Right hindlimb (tissue), 1 donor: ENCODE measurements at places on chromosomes 6 and 20.

GRCh38 chr6:137799950-137800568 lies 67.0 kb upstream of the TNFAIP3 start:
- DNase-seq: no peak

- DNase-seq: no peak
These were observed 26.8 kb downstream of the PAQR8 start for GRCh38 chr6:52388790-52389189.

DNA sequence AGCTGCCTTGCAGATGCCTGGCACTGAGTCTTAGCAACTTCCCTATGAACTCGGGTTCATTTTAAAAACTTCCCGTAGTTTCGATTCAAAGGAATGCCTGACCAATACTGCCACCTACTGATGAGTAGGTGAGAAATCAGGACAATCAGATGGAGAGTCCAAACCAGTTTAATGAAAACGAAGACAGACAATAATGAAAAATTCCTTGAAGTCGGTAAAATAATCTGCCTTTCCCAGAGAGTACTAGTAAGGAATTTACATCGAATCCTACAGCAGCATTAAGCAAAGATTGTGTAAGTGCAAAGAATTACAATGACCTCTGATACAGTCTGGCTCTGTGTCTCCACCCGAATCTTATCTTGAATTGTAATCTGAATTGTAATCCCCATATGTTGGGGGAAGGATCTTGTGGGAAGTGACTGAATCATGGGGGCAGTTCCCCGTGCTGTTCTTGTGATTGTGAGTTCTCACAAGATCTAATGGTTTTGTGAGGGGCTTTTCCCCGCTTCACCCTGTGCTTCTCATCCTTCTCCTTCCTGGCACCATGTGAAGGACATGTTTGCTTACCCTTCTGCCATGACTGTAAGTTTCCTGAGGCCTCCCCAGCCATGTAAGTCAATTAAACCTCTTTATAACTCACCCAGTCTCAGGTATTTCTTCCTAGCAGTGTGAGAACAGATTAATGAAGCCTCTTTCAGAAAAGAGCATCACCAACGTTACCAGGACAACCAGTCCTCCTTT lies 134.4 kb downstream of the ARHGAP18 start:
- no peak for DNase-seq

DNA sequence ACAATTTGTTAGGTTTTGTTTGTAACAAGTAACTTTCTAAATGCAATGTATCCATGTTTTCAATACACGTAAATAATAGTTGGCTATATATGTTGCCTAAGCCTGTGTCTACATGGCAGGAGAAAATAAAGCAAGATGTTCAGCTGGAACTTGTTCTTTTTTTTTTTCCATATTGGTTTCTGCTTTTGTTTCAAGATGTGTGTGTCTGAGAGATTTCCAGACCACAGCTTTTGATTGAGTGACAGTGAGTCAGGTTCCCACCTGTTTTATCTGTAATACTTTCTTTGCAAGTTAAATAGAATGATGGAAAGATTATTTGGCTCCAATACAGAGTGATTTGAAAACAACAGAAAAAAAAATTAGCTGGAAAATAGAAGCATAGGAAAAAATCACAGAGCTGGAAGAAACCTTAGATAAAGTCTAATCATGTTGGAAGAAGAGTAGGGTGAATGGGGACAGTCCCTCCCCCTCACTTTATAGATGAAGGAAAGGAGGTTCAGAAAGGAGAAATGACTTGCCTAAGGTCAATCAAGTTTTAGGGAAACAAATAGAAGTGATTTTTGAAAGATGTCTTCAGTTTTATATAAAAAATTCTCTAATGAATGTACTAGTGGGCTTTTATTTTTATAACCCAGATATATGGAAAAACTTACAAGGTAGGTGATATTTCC lies 150.9 kb upstream of the STMND1 start:
- DNase-seq: no peak

- DNase-seq: no peak
These were observed 81.6 kb downstream of the TMEM200A start for GRCh38 chr6:130447374-130447773.

DNA sequence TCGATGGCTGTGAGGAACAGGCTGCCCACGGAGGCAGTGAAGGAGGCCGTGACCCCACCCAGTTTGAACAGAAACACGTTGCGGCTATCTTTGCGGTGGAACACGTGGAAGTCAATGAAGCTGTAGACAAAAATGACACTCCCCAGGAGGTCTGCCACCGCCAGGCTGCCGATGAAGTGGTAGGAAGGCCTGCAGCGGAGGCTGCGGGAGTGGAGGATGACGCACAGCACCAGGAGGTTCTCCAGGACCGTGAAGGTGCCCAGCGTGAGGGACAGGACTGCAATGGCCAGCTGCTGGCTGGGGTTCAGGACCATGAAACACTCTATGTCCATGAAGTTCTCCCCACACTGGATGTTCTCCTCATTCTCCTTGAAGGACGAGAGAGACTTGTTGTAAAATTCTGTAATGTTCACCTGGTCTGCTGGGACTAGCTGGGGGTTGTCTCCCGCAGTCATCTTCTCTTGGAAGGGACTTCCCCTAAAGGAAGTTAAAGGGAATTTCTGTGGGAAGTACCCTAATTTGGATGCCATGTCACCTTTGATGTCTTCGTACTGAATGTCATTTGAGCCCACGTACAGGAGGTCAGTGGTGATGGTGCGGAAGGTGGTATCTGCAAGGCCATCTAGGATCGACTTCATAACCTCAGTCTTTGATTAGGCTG lies 21.4 kb downstream of the CNR1 start:
- DNase-seq: no peak

- DNase-seq: no peak
These were observed 2.9 kb downstream of the SALL4 start for GRCh38 chr20:51799401-51799860.

GRCh38 chr6:143179901-143180612 lies 119.4 kb downstream of the AIG1 start:
- no peak for DNase-seq

- DNase-seq: no peak
These were observed 178.2 kb downstream of the LRFN2 start for GRCh38 chr6:40408786-40409542.

GRCh38 chr20:23374441-23374840 lies 12.5 kb downstream of the GZF1 start:
- no peak for DNase-seq

DNA sequence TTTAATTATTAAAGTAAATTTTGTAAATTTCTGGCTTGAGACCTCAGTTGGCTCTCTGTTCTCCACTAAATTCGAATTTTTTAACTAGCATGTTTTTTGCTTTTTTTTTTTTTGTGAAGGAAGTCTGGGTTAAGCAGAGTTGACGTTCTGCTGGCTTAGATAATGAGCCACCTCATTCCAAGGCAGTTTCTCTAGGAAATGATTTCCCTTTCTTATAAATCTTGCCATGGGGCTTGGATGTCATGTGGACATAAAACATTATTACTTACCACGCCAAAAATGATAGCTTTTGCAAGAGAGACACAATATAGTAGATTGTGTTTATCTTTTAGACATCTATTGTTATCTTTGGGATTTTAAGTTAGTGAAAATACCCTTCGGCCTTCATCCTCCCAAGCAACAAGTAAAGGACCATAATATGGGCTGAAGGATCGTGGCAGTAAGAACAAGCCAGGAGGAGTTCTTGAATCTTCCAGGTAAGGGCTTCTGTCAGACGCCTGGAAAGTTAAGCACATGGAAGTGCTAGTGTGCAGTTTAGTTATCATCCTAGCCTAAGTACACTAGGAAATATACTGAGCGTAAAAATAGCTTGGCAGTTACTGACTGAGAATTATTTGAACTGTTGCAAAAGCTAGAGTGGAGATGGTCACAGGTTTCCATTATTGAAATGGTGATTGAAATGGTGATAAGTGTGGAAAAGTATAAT lies 30.7 kb downstream of the ADGRG6 start:
- DNase-seq: no peak

DNA sequence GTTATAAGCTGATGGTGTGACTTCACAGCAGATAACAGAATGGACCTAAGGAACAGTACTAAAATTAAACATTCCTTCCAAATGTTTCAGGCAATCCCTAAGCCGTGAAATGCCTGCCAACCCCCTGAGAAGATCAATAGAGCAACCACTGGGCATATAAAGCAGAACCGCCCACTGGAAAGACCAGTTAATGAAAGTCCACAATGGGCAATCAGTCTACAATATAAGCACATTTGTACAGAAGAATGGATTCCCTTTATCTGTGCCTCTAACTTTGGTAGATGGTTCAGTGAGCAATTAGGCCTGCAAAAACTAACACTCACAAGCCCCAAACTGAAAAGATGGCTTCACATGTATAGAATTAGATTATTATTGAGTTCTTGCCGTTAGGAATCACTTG lies 286.6 kb downstream of the UBE3D start:
- DNase-seq: no peak

DNA sequence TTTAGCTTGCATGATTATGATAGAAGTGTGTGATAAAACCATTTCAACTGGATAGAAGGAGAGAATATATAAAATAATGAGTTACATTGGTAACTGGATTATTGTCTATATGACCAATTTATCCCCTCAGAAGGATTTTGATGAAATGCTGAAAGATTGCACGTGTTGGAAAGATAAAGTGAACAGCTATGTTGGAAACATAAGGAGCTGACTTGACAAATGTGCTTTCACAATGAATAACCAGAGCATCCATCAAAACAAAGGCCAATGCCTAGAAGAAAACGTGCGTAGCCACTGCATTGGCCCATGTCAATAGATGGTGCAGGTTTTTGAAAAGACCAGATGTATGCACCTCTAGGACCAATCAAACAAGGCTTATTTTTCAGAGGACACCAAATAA lies 168.8 kb downstream of the TMEM200A start:
- no peak for DNase-seq

DNA sequence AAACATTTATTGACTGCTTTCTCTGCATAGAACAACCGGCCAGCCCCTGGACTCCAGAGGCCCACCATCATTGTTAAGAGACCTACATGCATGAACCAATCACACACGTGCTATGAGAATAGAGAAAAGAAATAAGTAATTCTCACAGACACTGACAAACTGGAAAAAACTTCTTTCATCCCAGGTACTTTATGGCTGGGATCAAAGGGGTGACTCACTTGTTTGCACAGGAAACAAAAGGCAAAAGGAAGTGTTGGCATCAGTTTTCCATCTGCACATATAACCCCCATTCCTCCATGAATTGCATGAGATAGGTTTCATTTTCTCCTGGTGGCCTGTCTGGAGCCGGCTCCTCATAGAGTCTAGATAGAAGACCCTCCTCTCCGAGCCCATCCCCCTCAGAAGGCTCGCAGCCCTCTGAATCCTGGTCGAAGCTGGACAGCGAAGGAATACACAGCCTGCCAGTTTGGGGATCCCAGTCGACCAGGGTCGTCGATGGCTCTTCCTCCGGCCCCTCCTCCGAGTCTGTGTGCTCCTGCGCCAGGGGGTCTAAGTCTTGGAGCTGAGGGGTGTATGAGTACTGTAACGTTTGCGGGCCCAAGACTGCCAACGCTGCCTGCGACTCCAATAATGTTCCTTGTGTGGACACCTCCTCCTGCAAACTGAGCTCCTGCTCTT lies 43.3 kb downstream of the IL20RA start:
- DNase-seq: no peak

- no peak for DNase-seq
These were observed 12.5 kb downstream of the ATRN start for GRCh38 chr20:3483309-3483708.

GRCh38 chr6:53822401-53823125 lies 27.8 kb downstream of the LRRC1 start:
- peak; percentile 71 for DNase-seq

GRCh38 chr20:11452326-11452725 lies 465.4 kb upstream of the BTBD3 start:
- DNase-seq: no peak

DNA sequence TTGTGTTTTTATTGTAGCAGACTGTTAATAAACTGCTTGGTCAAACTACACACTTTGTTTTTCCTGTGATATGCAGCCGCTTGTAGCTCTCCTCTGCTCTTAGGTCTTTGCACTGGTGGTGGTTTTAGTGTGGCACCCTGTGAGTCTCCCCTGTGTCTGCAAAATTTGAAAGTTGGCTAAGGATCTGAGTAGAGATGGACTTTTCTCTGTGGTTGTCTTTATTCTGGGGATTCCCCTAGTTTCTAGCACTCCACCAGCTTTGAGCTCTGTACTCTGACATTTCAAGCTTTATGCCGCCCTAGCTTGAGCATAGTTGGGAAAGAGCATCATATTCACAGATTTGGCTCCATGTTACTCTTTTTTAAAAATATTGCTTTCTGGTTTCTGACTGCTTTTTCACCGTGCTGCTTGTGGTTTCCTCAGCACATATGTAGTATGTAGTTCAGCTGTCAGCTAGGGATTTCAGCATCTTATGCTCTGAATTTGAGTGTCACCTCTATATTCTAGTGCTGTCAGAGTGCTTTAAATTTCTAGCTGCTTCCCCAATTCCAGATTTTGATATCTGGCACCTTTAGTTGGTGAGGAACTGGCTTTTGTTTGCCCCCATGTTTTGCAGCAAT lies 25.4 kb downstream of the CDYL start:
- DNase-seq: no peak

GRCh38 chr20:43942201-43942590 lies 27.5 kb downstream of the TOX2 start:
- no peak for DNase-seq

GRCh38 chr6:121510568-121511177 lies 75.2 kb downstream of the GJA1 start:
- DNase-seq: no peak

GRCh38 chr6:151276112-151276740 lies 36.5 kb downstream of the AKAP12 start:
- DNase-seq: no peak

GRCh38 chr6:55578537-55579363 lies at the start of gene HMGCLL1:
TSS of gene HMGCLL1 (minus strand) at chr6:55579192. CDS start at chr6:55579055, 137 bp downstream.
- peak; percentile 84 for DNase-seq

DNA sequence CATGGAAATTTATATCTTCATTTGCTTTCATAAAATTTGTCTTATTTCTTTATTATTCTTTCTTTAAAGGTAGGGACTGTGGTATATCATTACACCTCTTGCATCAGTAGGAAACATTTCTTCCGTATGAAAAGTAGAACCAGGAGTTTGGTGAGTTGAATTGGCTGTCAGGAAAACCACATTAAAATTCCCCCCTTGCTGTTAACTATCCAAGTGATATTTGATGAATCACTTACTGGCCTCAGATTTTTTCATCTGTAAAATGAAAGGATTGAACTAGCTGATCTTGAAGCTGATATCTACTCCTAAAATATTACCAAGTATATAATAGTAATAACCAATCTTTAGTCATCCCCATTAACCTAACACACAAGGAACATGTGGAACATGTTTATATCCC lies 460.9 kb downstream of the GJA1 start:
- no peak for DNase-seq

DNA sequence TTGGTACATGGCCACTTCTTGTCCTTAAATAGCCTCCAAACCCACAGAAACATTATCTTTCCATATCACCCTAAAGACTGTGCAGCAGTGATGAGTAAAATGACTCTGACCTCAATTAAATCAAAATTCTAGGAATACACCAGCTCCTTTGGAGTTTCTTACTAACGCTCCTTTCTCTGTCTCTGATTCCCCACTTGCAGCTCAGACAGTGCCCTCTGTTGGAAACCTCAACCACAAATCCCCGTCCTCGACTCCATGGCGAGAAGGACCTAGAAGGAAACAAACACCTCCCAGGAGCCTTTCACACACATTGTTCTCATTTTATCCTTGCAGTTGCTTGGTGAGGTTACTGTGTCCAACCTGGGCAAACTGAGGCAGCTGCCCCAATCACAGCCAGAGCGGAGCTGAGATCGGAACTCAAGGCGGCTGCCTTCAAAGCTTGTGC lies 17.7 kb upstream of the PARD6B start:
- no peak for DNase-seq

- DNase-seq: no peak
These were observed 190.2 kb downstream of the BMP7 start for GRCh38 chr20:57076152-57076652.

GRCh38 chr6:150696190-150696589 lies 96.5 kb downstream of the PLEKHG1 start:
- DNase-seq: no peak
